ENCODE measurements at places on chromosomes 1 and 21.

- no peak for DNase-seq
These were observed 51.2 kb downstream of the PLXNA2 start for GRCh38 chr1:208192995-208193394.

DNA sequence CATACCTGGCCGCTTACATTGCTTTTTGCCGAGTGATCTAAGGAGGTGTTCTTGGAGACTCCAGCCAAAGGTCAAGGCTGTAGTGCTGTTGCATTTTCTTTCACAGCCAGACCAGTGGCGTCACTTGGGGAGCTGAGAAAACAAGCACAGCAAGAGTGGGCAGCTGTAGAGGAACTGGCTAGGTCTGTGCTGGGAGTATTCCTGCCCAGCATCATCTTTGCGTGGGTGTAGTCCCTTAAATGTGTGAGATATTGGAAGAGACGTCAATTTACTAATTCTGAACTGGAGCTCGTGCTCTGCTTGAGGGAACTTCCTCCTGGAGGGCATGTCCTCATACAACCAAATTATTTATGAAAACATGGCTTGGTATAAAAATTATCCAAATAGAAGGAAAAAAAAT lies 10.2 kb downstream of the UBIAD1 start:
- no peak for DNase-seq

DNA sequence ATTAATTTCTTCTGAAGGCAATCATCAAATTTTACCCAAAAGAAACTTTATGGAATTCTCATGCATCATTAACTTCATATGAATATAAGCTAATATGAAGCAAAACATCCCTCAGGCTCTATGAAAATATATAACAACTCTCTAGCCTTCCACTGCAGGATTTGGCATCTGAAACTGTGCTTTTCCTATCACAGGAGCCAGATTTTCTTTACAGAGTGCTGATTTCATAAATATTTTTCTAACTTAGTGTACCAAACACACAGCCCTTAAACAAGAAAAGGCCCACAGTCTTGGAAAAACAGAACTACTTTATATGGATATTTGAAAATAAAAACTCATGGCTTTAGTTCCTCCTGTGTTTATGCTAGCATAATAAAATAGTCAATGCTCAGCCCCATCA lies 559.5 kb upstream of the CHRM3 start:
- no peak for DNase-seq

- DNase-seq = no peak
These were observed 524.8 kb downstream of the PTPRC start for GRCh38 chr1:199163670-199164069.

DNA sequence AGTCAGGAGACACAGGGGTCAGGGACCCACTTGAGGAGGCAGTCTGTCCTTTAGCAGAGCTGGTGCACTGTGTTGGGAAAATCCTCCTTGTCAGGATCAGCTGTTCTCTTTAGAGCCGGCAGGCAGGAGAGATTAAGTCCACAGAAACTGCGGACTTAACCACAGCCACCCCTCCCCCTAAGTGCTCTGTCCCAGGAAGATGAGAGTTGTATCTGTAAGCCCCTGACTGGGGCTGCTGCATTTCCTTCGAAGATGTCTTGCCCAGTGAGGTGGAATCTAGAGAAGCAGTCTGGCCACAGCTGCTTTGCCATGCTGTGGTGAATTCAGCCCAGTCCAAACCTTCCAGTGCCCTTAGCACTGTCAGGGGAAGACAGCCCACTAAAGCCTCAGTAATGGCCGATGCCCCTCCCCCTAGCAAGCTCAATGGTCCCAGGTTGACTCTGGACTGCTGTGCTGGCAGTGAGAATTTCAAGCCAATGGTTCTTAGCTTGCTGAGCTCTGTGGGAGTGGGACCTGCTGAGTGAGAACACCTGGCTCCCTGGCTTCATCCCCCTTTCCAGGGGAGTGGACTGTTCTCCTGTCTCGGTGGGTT lies 172.8 kb downstream of the ST6GALNAC3 start:
- DNase-seq = no peak

GRCh38 chr21:45478115-45478801 lies 64.0 kb downstream of the SLC19A1 start:
- no peak for DNase-seq

DNA sequence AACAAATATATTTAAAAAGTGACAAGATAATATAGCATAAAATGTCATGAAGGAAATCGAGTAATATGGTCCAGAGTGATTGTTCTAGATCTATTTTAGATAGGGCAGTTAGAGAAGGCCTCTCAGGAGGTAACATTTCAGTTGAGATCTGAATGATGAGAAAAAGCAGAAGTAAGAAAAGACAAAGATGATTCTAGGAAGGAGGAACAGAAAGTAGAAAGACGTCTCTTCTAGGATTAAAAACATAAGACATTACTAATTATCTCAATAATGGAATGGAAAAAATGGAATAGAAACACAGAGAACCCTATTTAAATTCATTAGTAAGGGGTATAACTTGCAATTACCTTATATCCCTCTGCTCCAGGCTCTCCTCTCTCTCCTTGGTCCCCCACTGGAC lies 130.0 kb upstream of the ZNHIT6 start:
- DNase-seq = no peak

GRCh38 chr1:212852105-212852688 lies 4.7 kb upstream of the SPATA45 start:
- no peak for DNase-seq

DNA sequence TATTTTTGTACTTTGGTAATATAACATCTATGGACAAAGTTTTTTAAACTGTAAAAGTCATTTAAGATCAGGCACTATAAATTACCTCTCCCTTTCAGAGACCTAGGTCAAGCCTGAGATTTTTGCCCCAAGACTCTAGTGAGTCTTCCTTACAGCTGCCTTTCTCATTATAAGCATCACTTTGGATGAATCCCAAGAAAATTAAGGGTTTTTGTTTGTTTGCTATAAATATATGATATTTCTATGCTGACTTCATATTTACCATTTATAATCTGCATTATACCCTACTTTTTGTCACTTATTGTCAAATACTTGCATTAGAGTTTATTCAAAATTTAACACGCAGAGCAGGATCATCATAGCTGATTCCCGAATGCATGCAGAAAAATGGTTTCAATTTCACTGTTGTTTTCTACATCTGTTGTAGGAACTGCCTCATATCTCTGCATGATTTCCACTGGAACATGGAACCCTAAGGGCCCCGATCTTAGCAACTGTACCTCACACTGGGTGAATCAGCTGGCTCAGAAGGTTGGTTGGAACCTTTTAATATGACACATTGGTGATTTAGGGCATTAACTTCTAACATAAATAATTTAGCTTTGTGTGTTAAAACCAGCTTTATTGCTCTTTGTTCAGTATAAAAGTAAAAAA lies 150.0 kb downstream of the ADGRL2 start:
- no peak for DNase-seq

DNA sequence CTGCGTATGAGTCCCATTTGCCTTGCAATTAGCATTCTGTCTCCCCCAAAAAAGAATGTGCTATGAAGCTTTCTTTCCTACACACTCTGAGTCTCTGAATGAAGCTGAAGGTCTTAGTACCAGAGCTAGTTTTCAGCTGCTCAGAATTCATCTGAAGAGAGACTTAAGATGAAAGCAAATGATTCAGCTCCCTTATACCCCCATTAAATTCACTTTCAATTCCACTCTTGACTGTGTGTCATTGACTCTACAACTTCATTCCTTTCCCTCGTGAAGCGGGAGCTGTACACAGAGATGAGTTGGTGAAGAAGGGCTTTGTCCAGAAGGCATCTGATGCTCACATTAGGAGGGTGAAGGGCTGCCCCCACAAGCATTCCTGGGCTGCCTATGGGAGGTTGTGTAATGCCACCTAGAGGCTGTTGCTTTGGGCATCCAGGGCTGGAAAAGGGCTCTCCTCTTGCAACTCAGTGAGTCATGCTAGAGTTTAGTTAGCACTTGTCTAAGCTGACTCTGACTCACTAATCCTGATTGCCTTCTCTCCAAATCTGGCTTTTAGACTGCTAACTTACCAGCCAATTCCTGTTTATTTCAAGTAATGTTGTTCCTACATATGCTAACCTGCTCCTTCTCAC lies 1.8 kb downstream of the SPRR1B start:
- DNase-seq = no peak

DNA sequence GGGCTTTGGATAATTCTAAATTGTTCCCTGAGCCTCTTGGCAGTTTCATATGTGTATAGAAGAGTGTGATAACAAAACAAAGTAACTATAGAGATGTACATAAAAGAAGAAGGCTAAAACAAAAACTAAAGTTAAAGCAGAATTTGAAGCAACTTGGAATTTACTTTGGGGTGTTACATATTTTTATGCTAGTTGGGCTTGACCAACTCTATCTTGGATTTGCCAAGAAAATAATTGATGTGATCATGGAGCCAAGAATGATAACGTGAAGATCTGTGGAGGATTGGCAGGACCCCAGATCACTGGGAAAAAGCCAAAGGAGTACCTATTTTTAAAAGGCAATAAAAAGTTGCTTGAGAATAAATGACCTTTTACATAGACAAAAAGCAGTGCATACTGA lies 206.9 kb downstream of the LMO4 start:
- no peak for DNase-seq

DNA sequence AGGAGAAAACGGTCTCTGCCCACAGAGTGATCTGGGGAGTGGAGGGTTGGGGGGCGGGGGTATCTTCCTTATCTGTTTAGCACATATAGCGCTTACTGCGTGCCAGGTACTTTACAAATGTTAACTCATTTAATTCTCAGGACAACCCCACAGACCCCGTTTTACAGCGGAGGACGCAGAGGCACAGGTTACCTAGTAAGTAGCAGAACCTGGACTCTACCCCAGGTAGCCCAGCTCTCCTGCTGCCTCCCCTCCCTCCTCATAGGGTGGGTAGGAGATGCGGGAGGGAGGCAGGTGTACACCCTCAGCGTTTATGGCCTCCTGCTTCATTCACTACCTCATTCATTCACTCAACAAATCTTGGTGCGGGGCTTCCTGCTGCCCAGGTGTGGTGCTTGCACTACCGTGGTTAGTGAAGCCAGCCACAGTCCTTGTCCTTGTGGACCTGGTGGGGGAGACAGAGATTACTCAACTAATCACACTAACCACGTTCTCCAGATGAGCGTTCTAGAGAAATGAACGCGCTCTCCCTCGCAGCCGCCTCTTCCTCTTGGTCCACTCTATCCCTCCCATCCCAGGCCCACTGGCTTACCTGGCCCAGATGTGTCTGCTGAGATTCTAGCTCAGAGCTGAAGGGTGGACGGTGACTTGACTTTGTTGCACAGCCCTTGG lies 102.0 kb downstream of the IER5 start:
- DNase-seq = no peak

DNA sequence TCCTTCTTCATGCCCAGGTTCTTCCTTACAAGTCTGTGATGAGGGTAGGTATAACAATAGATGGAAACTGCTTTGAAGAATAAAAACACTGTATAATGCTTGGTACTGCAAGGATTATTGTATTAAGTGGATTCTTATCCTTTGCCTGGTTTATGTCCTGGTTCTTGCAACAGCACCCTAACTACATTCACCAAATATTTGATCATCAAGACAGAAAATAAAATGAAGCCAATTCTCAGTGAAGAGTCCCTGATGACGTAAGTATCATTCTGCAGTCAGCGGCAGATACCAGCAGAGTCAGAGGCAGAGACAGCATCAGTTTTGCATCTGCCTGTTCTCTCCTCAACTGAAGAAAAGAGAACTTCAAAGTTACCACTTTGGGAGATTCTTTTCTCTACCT lies 19.7 kb downstream of the ARHGEF11 start:
- no peak for DNase-seq

DNA sequence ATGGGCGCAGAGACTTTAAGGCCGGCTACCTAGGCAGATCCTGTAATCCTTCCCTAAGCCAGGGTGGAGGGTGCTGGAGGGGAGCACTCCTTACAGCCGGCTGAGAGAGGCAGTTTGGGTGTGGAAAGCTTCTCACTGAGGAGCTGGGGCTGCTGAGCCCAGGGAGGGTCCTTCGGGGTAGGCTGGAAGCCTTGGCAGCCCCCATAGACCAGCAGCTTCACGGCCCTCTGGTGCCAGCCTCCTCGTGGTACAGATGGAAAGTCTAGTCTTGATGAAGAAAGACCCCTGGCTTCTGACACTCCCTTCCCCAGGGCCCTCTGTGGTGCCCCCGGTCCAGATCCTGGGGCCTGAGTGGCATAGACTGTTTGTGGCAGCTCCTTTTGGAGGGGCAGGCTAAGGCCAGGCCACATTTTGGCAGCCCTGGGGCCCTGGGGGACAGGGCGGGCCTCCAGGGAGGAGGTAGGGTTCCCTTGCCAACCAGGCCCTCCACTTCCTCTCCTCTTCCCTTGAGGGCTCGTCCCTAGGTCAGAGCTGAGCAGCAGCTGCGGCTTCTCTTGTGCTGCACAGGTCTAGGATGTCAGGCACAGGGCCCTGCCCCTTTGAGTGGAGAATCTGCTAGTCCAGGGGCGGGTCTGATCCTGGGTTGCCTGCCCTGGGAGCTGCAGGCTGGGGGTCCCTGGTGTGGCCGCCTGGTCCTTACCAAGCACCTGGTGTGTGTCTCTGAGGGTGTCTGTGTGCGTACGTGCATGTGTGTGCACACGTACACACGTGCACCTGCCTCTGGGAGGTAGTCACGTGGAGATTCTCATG lies 4.8 kb downstream of the AMPD2 start:
- no peak for DNase-seq

- no peak for DNase-seq
These were observed 522.2 kb upstream of the NEGR1 start for GRCh38 chr1:72804541-72804940.

DNA sequence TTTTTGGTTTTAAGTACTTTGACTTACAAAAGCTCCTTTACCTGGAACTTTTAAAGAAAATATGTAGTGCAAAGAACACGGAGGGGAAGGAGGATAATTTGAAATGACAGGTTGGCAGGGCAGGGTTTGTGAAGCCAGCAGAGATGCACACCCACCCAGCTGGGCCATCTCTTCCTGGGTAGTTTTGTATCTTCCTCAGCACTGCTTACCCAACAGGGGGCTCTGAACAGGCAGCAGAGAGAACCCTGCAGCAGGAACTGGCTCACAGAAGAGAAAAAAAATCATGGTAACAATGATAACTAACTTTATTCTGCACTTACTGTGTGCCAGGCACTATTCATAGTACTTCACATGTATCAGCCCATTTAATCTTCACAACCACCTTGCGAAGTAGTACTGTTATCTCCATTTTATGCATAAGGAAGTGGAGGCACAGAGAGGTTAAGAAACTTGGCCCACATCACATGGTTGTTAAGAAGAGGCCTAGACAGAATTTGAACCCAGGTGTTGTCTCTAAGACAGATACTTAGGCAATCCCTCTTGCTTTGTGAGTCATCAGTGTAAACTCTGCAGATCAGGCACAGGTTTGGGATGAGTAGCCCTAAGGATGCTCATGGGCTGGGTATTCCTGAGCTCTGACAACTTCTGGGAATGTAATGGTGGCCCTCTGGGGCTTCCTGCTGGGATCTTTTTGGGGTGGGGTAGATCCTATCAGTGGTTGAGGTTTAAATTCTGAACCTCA lies 60.8 kb downstream of the ELK4 start:
- no peak for DNase-seq

DNA sequence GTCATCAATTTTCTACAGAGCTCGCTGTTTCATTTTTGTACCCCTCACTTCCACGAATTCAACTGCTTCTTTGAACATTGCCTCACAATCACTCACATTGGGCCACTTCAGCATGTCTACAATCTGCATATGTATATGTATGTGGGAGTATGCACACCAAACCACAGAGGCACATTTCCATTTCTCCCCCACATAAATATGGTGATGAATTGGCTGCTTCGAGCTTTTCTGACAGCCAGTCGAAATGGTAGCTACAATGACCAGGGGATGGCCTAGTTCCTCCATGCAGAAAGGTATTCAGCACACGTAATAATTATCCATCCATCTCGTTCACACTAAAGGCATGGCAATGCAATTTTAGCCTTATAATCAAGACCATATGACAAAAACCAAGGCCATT lies 229.6 kb upstream of the ESRRG start:
- DNase-seq = no peak

- no peak for DNase-seq
These were observed 16.4 kb downstream of the RNF220 start for GRCh38 chr1:44421446-44421884.

Data from amniotic stem cell (primary cell).